ENCODE measurements at places on chromosomes 7 and 10. TPM values are rescaled to one million over a fixed set of nuclear protein-coding genes. Genes with fewer than 3 reads are reported as not detected.

- peak; percentile 30 for DNase-seq
Observed at GRCh38 chr10:68242051-68242450, 10.1 kb upstream of the ATOH7 start.

- DNase-seq, result no peak
Observed at GRCh38 chr10:128398118-128398517, 271.9 kb upstream of the MKI67 start.

GRCh38 chr10:125064681-125065492 lies 95.5 kb downstream of the CTBP2 start:
- peak; percentile 73 for DNase-seq

Gene PPP1R17
- 0.29 TPM for polyA plus RNA-seq

Gene KCNMA1
- 25.1 TPM for polyA plus RNA-seq
